ENCODE measurements at places on chromosomes 12 and 14.

DNA sequence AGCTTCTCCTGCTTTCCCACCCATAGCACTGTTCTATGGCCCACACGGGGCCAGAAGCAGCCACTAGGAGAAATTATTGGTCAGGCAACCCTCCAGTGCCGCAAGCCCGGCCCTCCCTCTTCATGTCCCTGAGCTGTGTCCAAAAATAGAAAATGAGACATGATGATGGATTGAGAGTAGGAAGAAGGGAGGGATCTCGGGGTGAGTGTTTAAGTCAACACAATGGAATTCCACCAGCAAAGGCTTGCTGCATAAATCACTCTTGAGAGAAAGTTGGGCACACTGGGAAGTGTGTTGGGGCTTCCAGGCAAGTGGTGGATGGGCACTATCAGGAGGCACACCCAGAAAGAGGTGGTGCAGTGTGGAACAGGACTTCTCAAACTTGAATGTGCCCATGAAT, 94.2 kb downstream of the LLPH start:
- peaks cover 5% of the 10 kb centered on the region for H3K4me1 ChIP-seq
- H3K27me3 ChIP-seq = no peaks in the 10 kb centered on the region
- H3K36me3 ChIP-seq = no peaks in the 10 kb centered on the region
- H3K4me3 ChIP-seq = no peak overlapping the region
- peak; percentile 56 for DNase-seq

GRCh38 chr14:21343035-21343794, 40.6 kb downstream of the SUPT16H start:
- no peaks in the 10 kb centered on the region for H3K36me3 ChIP-seq
- DNase-seq = no peak
- H3K27ac ChIP-seq = no peak overlapping the region

DNA sequence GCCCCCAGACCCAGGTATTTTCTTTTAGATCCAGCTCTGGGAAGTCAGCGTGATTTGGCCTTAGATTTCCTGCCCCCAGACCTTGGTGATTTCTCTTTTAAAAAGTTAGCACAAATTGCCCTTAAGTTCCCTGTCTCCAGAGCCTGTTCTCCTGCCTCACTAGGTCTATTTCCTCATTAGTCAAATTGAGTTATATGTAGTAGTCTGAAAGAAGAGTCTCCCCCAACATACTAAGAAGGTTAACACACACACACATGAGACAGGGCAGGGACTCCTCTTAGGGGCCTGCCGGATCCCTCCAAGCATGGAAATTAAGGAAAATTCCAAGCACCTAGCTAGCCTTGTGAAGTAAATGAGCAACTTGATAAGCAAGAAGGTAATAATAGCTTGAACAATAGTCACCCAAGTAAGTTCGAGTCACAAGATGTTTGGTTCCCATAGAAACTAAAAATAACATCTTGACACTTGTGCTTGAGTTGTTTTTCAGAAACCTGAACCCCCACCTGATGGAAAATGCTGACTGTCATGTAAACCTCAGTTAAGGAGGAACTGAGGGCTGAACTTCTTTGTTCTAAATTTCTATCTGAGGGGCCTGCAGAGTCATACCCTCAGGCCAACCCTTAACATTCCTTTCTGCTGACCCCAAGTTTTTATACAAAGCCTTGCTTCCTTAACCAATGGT, 51.6 kb downstream of the CAND1 start:
- peak; percentile 22 for DNase-seq
- H3K27ac ChIP-seq = no peak overlapping the region
- no peaks in the 10 kb centered on the region for H3K27me3 ChIP-seq

DNA sequence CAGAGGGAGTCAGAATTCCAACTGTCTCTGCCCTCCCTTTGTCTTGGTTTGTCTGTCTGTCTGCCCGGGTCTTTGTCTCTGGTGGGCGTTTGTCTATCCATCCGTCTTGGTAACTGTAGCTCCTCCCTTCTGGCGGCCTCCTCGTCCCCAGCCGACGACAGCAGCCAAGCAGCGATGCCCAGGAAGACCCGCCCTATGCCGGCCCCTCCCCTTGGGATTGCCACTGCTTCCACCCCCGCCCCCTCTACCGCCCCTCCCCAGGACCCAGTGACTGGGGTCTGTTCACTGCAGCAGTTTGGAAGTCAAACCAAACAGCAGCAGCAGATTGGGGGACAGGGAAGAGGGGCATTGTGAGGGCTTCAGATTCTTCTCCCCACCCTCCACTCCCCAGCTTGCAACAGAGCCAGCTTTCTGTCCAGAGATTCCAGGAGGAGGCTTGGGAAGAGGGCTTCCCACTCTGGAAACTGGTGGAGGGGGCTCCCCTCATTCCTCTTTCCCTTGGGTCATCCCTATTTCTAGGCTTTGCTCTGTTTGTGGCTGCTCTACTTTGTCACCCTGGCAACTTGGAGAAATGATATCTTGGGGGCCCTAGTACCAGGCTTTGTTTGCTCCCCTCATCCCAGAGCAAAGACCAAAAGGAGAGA, 2.4 kb upstream of the RARG start:
- peak; percentile 64 for DNase-seq
- no peak overlapping the region for H3K4me3 ChIP-seq
- no peaks in the 10 kb centered on the region for H3K36me3 ChIP-seq

DNA sequence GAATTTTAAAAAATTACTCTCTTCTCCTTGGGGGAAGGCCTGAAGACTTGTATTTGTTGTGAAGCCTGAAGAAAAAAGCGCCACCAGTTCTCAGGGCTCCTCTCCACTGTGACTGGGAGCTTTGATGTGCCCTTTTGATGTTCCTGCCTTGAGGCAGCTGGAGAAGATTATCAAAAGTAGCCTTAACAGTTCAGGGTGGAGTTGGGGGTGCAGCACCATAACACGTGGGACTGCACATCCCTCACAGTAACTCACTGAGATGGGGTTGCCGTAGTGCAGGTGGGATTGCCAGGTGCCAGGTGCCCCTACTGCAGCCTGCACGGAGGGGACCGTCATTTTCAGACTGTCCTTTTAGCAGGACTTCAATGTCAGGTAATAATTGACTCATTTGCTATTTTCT, 474.1 kb downstream of the ETNK1 start:
- no peak overlapping the region for H3K27ac ChIP-seq
- no peaks in the 10 kb centered on the region for H3K4me1 ChIP-seq
- H3K36me3 ChIP-seq = no peaks in the 10 kb centered on the region
- H3K4me3 ChIP-seq = no peak overlapping the region
- DNase-seq = no peak

DNA sequence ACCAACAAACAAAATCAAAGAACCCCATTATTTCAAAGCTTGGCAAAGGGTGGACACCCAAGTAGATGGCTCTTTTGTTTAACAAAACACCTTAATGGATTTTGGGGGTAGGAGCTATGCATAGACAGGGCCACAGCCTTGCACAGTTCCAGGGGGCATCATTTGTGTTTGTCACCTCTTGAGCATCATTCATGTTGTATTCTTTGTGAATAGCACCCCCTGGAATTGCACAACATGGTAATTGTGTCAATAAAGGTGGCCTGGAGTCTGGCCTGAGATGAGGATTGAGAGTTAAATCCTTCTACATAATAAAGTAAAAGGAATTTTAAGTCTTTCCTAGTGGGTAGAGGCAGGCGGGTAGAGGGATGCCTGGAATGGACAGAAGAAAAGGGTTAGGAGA, 3.3 kb upstream of the FRS2 start:
- no peak for DNase-seq
- H3K4me3 ChIP-seq = no peak overlapping the region
- H3K36me3 ChIP-seq = no peaks in the 10 kb centered on the region
- H3K27ac ChIP-seq = no peak overlapping the region

DNA sequence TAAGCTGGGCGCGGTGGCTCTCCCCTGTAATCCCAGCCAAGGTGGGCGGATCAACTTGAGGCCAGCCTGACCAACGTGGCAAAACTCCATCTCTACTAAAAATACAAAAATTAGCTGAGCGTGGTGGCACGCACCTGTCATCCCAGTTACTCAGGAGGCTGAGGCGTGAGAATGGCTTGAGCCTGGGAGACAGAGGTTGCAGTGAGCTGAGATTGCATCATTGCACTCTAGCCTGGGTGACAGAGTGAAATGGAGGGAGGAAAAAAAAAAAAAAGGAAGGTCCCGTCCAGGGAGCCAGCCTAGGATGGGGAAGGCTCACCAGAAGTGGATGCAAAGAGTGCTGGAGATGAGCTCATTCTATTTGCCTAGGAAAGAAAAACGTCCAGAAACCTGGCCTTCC, 1.9 kb upstream of the CD27 start:
- no peaks in the 10 kb centered on the region for H3K27me3 ChIP-seq
- H3K4me1 ChIP-seq = no peaks in the 10 kb centered on the region
- peaks cover 28% of the 10 kb centered on the region for H3K36me3 ChIP-seq
- H3K4me3 ChIP-seq = no peak overlapping the region
- DNase-seq = no peak

DNA sequence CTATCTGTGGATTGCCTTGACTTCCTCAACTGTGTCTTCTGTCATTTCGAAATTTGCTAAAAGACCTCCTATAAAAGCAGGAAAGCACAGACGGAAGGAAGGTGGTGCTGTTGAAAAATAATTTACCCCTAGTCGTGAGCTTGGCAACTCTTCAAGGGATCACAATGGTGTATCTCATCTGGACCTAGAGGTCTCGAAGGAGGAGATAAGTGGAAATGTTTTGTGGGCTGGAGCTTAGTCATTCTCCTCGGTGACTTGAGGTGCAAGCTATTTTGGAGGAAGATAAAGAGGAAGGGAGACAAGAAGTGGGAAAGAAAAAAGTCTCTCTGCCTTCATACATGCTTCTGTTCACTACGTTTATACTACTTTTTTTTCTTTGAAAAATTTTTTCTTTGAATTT, 89.9 kb downstream of the FLRT2 start:
- DNase-seq = no peak
- H3K36me3 ChIP-seq = peaks cover 35% of the 10 kb centered on the region

DNA sequence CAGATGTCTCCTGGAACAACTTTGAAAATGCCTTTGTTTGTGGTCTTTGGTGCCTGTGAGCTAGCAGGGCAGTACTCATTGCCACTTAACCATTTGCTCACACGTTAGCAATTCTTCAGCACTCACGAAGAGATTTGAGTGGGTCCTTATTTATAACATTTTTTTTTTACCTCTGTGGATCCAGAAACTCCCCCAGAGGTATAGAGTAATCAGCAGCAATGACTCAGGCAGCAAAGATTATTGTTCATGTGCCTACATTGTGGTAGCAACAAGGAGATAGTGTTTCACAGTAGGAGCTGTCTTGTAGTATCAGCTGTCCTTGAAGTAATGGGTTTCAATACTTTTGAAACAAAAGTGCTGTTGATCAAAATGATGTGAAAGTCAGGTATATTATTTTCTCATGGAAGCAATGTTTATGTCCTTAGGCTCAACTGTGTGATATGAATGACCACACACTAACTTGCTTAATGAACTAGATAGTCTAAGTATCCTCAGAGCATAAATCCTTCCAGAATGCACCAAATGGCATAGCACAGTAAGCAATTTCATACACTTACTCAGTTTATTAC, 304.1 kb downstream of the EGLN3 start:
- H3K27ac ChIP-seq = no peak overlapping the region
- no peaks in the 10 kb centered on the region for H3K36me3 ChIP-seq
- H3K27me3 ChIP-seq = no peaks in the 10 kb centered on the region
- no peak for DNase-seq
- H3K4me1 ChIP-seq = no peaks in the 10 kb centered on the region
- no peak overlapping the region for H3K4me3 ChIP-seq

DNA sequence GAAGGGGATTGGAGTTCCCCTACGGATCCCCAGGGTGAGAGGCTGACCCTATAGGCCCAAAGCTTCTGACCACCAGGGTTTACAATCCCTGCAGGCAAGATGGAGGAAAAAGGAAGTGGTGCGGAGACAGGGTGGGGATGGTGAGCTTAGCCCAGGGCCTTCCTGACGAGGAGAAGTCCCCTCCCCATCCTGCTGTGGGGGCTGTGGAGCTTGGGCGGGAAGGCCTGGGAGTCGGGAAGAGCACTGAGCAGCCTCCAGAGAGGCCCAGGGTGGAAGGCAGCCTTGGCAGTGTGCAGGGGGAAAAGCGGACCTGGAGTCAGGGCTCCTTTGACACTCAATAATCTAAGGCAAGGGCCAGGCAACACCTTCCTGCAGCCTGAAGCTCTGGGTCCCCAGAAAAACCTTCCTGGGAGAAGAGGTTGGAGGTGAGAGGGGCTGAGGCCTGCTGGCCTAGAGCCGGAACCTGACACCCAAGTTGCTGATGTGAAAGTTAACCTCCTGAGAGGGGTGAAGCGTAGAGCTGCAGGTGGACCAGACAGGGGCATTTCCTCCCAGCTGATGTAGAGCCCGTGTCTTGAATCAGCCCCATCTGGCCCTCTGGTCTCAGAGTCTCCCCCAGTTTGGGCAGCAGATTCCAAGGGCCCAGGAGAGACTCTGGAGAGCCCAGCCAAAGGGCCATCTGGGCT, 6.0 kb downstream of the HDAC7 start:
- H3K27ac ChIP-seq = peak overlapping the region; percentile 96
- peaks cover 22% of the 10 kb centered on the region for H3K36me3 ChIP-seq
- no peaks in the 10 kb centered on the region for H3K27me3 ChIP-seq
- H3K4me1 ChIP-seq = peaks cover 79% of the 10 kb centered on the region
- DNase-seq = peak; percentile 64
- peak overlapping the region; percentile 38 for H3K4me3 ChIP-seq

- DNase-seq = no peak
- H3K4me3 ChIP-seq = no peak overlapping the region
- H3K4me1 ChIP-seq = peaks cover 10% of the 10 kb centered on the region
- H3K27me3 ChIP-seq = no peaks in the 10 kb centered on the region
These were observed 35.3 kb upstream of the TTC7B start for GRCh38 chr14:90851327-90852036.

GRCh38 chr12:49288412-49288853, 6.5 kb upstream of the PRPH start:
- peaks cover 12% of the 10 kb centered on the region for H3K4me1 ChIP-seq
- H3K36me3 ChIP-seq = no peaks in the 10 kb centered on the region
- H3K4me3 ChIP-seq = no peak overlapping the region
- H3K27me3 ChIP-seq = peaks cover 13% of the 10 kb centered on the region

DNA sequence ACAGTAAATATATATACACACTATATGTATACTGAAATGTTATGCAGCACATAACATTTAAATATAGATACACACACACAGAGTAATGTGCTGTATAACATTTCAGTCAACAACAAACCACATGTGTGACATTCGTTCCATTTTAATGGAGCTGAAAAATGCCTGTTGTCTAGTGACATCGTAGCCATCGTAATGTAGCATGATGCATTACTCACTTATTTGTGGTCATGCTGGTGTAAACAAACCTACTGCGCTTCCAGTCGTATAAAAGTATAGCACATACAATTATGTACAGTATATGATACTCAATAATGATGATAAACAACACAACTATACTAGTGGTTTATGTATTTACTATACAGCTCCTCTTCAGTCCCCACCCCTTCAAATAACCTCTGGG, 119.0 kb upstream of the SLC38A4 start:
- no peak for DNase-seq
- no peak overlapping the region for H3K4me3 ChIP-seq
- no peak overlapping the region for H3K27ac ChIP-seq
- peaks cover 2% of the 10 kb centered on the region for H3K4me1 ChIP-seq
- no peaks in the 10 kb centered on the region for H3K36me3 ChIP-seq

DNA sequence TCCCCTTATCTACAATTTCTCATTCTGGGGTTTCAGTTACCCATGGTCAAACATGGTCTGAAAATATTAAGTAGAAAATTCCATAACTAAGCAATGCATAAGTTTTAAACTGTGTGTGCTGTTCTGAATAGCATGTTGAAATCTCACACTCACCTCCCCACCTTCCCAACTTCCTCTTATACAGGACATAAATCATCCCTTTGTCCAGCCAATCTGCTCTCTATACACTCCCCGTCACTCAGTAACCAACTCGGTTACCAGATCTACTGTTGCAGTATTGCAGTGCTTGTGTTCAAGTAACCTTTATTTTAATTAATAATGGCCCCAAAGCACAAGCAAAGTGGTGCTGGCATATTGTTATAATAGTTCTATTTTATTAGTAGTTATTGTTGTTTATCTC, 420.5 kb downstream of the GXYLT1 start:
- H3K4me3 ChIP-seq = no peak overlapping the region
- no peaks in the 10 kb centered on the region for H3K27me3 ChIP-seq
- H3K27ac ChIP-seq = no peak overlapping the region
- no peaks in the 10 kb centered on the region for H3K36me3 ChIP-seq
- no peak for DNase-seq
